ENCODE measurements at places on chromosomes 11 and 22.
A peak's percentile ranks its signal among the peaks of the same experiment; 100 is the strongest.

DNA sequence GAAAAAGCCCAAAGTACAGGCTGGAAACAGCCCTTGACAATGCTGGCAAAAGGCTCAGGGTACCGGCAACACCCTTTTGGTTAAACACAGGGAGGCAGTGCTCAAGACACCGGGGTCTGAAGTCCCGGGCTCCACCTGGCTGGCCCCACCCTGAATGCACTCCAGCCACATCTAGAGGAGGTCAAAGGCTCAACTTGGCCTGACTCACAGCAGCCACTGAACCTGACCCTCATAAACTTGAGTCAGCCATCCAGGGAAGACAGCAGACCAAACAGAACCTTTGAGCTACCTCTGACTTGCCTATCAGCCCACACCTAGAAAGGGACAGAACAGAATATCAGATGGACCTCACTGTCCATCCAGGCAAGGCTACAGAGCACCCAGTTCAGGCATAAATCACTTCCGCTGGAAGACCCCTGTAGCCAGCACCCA lies 3.8 kb downstream of the CFL1 start:
- DNase-seq = no peak

GRCh38 chr22:20400606-20401375 lies 6.8 kb downstream of the ZNF74 start:
- no peak for DNase-seq

- no peak for DNase-seq
These were observed 55.7 kb downstream of the TSPAN18 start for GRCh38 chr11:44782478-44782877.

DNA sequence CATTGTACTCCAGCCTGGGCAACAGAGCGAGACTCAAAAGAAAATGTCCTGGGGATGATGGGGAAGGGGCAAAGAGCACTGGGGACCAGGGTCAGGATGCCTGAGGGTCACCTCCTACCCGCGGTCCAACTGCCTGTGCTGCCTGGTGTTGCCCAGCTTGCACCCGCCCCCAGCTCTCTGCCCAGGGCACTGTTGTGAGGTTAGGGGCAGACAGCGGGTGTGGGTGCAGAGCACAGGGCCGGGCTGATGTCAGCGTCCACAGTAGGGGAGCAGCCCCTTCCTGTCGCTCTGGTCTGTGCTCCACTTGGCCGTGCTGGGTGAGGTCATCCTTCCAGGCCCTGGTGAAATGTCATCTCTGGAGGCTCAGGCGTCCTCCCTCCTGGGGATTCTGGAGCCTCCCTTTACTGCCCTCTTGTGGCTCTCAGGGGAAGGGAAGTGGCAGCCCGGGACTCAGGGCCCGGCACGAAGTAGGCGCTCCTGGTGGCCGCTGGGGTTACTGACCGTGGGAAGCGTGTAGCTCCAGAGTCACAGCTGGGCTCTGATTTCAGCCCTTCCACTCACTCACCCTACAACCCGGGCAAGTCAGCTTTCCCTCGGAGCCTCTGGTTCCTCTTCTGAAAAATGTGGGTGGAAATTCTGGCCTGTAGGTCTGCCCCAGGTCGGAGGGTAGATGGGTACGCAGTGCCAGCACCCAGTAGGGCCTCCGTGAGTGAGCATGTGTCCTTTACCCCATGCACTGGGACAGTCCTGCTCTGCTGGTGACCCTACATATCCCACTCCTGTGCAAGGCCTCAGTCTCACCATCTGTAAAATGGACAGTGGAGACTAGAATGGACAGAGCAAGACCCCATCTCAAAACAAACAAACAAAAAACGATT lies 17.3 kb upstream of the PRR5 start:
- DNase-seq = peak; percentile 61

DNA sequence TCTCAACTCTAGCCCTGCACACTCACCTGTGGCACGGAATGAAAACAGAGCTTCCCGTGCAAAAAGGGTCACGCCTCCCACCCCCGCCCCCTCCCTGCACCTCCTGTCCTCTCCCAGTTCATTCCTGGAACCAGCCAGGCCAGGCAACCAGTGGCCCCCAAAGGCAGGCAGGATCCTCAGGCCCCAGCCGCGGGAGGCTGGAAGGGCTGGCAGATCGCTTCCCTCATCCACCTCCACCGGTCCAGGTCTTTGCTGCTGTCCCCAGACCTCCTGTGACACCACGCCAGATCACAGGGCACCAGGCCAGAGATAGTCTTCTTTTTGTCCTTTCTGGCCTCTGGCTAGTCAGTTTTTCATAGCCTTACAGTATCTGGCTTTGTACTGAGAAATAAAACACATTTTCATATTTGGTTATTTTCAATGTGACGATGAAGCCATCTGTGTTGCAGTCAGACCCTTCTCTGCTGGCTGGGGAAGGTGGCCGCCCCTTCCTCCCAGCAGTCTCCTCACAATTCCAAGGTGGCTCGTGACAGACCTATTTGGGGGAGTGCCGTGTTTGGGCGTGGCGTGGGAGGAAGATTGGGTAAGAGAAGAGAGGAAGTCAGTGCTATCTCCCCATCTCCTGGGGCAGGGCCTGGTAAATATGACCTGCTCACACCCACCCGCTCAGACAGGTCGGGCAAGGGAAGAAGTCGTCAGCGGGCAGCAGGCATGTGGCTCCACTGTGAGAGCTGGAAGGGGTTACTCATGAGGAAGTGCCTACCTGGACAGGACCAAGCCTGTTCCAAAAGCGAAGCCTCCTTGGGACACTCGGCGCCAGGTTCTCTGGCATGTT lies 9.1 kb downstream of the SSH3 start:
- no peak for DNase-seq

GRCh38 chr11:11217929-11218628 lies 135.0 kb downstream of the CSNK2A3 start:
- DNase-seq = no peak

- DNase-seq = no peak
These were observed 314.9 kb downstream of the CTTN start for GRCh38 chr11:70713086-70713835.

- no peak for DNase-seq
These were observed 1.5 kb upstream of the SF3B2 start for GRCh38 chr11:66050581-66051231.

DNA sequence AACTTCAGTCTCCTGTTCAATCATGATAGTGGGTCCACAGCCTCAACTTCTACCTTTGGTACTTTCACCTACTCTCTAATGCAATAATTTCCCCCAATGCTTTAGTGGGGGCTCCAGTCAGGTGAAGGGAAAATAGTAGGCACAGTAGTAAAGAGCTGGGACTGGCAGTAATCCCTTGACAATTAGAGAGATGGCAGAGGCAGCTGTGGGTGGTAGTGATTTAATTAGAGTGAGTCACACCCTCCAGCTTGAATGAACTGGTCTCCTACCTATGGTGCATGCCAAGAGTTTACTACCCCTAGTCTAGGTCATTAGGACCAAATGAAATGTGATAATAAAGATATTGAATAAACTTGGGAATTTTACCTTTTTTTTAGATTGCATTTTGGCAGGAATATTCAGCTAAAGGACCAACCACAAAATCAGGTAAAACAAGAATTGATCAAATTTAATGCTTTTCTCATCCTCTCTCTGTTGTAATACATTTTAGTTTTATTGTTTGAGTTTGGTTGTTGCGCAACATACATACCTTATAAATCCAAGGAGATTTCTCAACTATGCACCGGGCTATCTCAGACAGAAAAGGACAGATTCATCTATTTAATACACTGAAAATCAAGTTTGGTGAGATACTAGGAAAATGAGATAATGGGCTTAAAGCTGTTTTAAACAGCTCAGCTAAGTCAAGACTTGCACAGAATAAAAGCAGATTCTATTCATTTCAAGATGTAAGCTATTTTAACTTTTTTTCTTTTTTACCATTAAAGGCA lies 9.0 kb downstream of the PRRG4 start:
- DNase-seq = no peak

GRCh38 chr11:47768101-47768612 lies 1.0 kb upstream of the FNBP4 start:
- DNase-seq = no peak

GRCh38 chr11:130527636-130528297 lies 79.3 kb downstream of the ADAMTS15 start:
- DNase-seq = no peak

DNA sequence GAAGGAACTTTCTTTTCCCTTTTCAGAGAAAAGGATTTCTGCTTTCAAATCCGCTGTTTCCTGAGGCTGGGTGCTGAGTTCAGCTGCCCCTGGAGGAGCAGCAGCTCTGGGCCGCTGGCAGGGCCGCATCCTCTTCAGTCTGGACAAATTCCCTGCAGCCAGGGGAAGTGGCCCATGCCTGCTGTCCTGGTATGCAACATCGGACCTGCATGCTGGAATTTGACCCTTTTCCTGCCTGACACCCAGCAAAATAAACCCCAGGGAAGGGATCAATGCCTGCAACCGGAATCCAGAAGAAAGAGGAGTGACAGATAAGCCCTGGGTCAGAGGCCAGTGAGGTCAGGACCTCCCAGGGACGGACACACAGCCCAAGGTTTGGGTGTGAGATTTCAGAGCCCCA lies 54.1 kb upstream of the LINC01488 start:
- no peak for DNase-seq

GRCh38 chr11:117481885-117482284 lies 154.2 kb downstream of the CEP164 start:
- no peak for DNase-seq

DNA sequence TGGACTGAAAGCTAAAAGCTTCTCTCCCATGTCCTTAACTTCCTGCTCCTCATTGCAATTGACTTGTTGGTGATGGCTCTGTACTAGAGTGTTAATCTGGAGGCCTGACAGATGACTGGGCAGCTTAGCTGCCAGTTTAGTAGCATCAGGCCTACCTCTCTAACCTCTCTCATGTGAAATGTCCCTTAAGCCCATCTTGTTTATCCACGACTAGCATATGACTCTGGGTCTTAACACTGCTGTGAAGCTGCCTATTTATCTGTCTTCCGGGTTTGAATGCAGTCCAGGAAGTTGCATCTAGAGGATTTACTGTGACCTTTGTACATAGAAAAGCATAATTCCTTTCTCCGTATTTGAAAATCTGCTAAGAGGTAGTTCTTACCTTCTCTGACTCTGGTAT lies 85.3 kb upstream of the HORMAD2 start:
- DNase-seq = no peak

DNA sequence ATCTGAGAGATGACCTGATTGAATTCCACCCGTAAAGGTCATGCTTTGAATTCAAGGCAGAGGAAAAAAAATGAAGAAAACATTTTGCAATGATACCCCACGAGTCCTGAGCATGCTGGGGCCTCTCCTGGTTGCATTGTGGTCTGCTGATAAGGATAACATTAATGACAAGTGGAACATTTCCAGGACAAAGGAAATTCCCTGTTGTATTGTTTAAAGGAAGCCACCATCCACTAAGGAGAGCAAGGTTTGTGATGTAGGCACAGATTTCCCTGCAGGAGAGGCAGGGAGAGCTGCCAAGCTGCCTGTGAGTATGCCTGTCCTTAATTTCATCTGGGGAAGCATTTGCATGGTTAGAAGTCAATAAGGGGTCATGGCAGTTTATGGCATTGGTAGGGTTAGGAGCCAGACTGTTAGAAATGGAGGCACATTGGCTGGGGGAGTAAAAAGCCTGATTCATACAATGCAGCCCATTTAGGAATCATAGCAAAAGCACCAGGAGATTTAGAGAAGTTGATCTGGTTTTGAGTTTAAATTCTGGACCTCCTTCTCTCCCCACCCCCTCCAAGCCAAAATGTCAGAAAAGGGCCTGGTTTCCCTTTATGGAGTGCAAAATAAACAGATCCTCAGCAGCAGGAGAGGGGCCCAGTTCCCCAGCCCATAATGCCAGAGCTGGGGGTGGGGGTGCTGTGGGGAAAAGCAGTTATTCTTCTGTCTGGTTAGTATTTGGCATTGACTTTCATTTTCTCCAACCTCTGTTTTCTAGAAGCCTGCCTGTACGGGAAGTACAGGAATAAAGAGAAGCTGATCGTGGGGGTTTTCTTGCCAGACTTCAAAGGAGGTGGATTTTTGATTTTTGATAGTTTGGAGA lies 22.1 kb downstream of the FLI1 start:
- DNase-seq = no peak
